ENCODE measurements at places on chromosomes 7 and 10.

DNA sequence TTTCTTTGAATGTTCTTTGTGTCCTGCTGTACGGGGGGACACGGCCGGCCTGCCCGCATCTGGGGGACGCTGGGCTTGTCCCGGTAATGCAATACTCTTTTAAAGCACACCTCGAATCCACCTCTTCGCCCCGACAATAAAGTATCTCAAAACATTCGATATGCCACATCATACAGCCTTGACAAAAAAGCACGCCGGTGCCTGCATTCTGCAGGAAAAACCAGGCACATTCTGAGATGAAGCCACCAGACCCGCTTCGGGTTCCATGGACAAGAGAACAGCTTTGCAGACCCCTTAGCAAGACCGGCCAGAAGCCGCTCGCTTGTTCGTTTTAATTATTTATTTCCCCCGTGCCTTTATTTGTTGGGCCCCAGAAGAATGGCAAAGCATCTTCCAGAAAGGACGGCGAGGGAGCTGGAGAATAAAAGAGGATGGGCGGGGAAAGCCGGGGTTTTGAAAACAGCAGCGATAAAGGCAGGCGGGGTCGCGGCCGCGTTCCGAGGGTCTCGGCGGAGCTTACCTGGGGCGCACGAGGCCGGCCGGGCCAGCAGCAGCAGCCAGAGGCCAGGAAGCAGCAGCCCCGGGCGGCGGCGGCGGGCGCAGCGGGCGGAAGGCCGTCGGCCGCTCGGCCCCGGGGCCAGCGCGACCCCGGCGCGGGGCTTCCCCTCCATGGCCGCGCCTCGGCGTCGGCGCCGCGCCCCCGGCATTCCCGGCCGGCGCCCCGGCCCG lies 462 bp downstream of the KIAA1549 start:
- DNase-seq, result no peak

GRCh38 chr7:105642264-105642663 lies 61.0 kb upstream of the EFCAB10 start:
- no peak for DNase-seq

- no peak for DNase-seq
Measured at GRCh38 chr10:6689036-6689435, 109.0 kb upstream of the PRKCQ start.

DNA sequence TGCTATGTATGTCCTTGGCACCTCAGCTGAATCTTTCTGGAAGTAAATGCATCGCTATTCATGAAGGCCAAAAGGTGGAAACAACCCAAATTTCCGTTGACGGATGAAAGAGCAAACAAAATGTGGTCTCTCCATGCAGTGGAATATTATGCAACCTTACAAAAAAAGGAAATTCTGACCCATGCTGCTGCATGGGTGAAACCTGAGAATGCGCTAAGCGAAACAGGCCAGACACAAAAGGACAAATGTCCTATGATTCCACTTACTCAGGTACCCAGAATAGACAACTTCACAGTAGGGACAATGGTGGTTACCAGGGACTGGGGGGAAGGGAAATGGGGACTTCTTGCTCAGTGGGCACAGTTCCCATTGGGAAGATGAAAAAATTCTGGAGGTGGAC lies 158.8 kb downstream of the CAMK1D start:
- no peak for DNase-seq

DNA sequence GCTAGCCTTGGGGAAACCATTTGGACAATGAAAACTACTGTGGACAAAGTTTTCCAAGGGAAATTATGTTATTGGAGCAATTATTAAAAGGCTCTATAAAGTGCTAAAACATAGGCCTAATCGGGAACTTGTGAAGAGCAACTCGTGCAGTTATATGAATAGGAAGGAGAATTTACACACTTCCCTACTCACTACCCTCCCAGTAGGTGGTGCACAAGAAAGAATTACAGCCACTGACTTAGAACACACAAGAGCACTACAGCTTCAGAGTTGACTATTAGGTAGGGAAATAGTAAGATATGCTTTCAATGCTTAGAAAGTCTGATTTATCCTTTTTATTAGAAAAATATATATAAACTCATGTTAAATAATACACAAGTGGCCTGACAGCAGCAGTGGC lies 47.2 kb downstream of the GSAP start:
- no peak for DNase-seq

- DNase-seq, result no peak
Measured at GRCh38 chr10:17092216-17092944, 37.2 kb downstream of the CUBN start.

- DNase-seq, result no peak
Measured at GRCh38 chr10:125911145-125911544, 14.8 kb downstream of the FANK1 start.

DNA sequence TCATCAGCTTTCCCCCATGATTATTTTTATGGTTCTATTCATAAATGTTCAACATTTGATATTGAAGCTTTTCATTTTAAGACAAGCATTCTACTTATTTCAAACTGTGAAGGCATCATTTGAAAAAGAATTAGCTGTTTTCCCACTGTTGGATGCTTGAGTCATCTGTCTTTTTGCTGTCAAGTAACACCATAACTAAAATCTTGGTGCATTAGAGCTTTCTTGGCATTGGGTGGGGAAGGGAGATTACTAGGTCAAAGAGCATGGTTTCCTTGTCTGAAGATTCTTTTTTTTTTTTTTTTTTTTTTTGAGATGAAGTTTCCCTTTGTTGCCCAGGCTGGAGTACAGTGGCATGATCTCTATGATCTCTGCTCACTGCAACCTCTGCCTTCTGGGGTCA lies 68.5 kb downstream of the CTBP2 start:
- no peak for DNase-seq

- DNase-seq, result no peak
Measured at GRCh38 chr10:125816548-125816947, 6.5 kb downstream of the UROS start.

DNA sequence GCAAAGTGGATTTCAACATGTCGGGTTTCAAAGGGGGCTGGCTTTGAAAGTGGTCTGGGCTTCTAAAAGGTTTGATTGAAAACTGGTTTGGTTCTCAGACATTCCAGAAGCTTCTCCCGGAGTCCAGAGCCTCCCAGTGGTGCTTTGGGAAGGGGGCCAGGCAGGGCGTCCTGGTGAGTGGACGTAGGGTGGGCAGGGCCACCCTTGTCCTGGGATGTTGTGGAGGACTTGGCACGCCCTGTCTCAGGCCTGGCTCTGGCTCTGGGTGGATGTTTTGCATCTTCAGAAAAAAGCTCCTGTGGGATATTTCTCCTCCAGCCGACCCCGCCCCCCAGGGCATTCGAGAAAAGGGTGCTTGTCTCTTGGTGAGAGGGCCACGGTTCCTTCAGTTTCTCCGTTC lies 31.2 kb downstream of the GRIFIN start:
- no peak for DNase-seq

DNA sequence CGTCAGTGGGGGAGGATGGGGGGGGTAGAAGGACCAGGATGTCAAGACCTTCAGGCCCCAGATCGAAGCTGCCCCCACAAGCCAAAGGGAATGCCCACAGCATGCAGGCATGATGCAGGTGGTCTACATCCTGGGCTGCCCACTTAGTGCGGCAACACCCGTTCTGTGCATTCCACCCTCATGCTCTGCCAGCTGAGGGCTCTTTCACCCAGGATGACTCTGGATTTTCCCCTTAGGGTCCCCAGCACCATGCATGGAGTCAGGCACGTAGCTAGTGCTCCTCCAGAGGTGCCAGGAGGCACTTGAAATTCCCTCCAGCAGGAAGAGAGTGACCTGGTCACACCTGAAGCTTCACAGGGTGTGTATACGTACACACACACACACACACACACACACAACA lies 66.2 kb downstream of the SH3PXD2A start:
- DNase-seq, result no peak

Measured in pulmonary artery endothelial cell (primary cell).